ENCODE measurements at places on chromosomes 7 and 10. TPM values are rescaled to one million over a fixed set of nuclear protein-coding genes. Genes with fewer than 3 reads are reported as not detected.
A peak's percentile ranks its signal among the peaks of the same experiment; 100 is the strongest.

MRC1 gene
- polyA plus RNA-seq = 18.0 TPM

CFAP58 gene
- 0.79 TPM for polyA plus RNA-seq

SRRM3 gene
- polyA plus RNA-seq = 0.23 TPM

DPYSL4 gene
- polyA plus RNA-seq = not detected

PNLIPRP3 gene
- polyA plus RNA-seq = not detected

CNPY4 gene
- 50.9 TPM for polyA plus RNA-seq

SPDYE2 gene
- polyA plus RNA-seq = 4.3 TPM

HOXA4 gene
- polyA plus RNA-seq = not detected

ALOX5 gene
- 9.9 TPM for polyA plus RNA-seq

GRCh38 chr7:28879105-28879504, 79.0 kb downstream of the TRIL start:
- no peak for DNase-seq

GRCh38 chr10:77640167-77640566, 2.6 kb upstream of the KCNMA1 start:
- DNase-seq = no peak

GRCh38 chr7:47587976-47588375, 6.1 kb upstream of the TNS3 start:
- DNase-seq = no peak

DNA sequence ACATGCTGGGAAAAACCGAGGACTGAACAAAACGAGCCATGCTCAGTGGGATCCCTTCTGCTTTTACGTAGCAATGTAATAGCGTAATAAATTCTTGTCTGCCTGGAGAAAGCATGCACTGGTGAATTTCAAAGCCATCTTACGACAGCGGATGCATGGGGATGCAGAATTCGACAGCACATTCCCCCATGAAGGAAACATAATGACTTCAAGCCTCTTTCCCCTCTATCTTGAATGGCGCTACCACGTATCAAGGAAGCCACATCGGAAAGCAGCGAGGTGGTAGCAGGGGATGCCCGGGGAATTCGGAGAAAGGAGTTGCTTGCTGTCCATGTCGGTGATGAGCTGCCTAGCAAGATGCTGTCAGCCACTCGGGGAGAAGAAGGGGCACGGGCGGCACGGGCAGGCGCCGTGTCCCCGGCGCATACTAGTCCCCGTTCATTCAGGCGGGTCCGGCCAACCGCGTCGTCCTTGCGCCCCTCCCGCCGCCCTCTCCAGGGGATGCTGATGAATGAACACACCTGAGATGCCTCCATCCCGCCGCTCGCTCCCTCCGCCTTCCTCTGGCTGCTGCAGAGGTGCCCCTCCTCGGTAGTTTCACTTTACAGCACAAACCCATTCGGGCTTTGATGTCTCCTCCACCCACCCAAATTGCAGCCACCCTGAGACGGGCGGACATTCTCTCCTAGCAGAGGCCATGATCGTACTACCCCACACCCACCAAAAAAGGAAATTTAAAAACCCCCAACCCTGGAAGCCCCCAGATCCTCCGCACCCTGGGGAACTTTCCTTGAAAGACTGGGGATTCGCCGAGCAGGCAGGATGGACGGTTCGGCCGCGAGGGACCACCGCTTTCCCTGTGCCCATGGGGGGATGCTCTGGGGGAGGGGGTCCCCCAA, 644 bp downstream of the SORBS1 start:
- DNase-seq = peak; percentile 43

GRCh38 chr7:85000735-85001350, 186.0 kb downstream of the SEMA3D start:
- DNase-seq = peak; percentile 37

DNA sequence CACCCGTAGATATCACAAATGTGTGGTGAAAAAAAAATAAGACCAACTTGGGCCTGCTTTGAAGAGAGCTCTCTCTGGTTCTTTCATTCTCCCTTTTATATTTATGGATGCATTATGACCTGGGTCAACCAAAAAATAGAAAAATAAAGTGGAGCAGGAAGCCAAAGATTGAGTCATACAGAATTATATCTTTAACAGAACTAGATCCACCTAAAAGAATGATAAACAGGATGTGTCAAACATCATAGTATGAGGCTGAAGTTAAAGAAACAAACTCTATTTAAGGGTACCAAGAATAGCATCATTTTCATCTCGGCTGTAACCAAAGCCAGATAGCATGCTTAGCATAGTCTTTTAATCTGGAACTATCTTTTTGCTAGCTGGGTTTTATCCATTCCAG, 28.8 kb upstream of the NMT2 start:
- DNase-seq = no peak

DNA sequence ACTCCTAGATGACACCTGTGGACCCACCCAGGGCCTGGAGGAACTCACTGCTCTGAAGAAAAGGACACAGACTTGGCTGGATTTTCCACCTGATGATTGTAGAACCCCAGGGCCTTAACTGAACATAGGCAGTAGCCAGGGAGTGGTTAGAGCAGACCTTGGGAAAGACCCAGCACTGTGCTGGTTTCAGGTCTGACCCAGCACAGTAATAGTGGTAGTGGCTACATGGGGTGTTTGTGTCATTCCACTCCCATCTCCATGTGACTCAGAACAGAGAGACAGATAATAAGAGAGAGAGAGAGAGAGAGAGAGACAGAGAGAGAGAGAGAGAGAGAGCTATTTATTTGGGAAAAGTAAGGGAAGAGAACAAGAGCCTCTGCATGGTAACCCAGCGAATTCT, 239.1 kb upstream of the MEOX2 start:
- no peak for DNase-seq

DNA sequence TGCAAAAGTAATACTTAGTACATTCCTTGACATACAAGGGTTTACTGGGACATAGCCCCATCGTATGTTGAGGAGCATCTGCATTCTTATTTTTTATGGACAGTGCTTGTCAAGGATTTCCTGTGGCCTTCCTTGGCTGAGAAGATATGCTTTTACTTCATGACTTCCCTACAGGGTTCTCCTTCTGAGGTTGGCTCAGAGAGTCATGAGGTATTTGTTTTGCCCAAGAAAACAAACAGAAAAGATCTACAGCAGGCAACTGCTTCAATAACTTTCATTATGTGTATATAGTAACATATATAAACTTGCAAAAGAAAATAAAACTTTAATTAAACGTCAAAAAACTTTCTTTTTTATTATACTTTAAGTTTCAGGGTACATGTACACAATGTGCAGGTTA, 577.2 kb upstream of the SEMA3D start:
- no peak for DNase-seq

DNA sequence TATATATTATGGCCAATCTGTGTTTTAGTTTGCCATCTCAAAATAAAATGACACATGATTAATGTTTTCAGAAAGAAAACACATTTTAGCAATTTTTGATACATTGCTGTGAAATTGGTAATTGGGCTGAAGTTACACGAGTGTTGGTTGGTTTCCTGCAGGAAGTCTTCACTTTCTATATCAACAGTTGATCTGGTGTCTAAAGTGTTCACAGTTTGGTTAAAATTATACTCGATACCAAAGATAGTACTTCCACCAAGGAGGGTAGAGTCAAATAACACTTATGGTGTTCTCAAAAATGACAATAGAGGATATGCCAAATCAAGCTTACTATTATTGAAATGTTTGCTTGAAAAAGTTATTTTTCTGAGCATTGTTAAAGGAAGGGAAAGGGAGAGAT, 120.3 kb upstream of the GLCCI1 start:
- DNase-seq = no peak

DNA sequence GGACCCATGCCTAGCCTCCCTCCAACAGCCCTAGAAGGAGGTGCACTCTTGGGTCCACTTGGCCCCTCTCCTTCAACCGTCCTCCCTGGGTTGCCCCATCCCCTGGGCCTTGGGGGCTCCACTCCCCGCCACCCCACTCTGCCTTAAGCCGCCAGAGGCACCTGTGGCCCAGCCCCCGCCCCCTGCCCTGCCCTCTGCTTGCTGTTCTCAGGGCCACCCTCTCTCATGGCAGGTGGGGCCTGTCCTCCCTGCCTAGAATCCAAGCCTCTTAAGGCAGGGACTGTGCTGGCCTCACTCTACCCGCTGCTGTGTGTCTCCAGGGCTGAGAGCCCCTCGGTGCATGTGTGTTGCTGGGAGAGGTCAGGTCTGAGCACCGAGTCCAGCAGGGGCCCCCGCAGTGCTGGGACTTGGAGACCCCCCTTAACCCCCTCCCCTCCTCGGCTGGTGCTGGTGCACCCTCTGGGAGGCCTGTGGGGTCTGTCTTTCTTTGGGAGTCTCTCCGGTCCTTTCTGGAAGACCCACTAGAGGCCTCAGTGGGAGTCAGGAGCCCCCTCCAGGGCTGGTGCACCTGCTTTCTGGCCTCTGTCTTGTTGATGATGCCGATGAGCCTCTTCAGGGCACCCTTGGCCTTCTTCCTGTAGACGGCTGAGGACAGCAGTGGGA, 43.8 kb downstream of the CFAP46 start:
- DNase-seq = no peak

GRCh38 chr7:19574131-19574530, 134.7 kb downstream of the POLR1F start:
- DNase-seq = no peak

DNA sequence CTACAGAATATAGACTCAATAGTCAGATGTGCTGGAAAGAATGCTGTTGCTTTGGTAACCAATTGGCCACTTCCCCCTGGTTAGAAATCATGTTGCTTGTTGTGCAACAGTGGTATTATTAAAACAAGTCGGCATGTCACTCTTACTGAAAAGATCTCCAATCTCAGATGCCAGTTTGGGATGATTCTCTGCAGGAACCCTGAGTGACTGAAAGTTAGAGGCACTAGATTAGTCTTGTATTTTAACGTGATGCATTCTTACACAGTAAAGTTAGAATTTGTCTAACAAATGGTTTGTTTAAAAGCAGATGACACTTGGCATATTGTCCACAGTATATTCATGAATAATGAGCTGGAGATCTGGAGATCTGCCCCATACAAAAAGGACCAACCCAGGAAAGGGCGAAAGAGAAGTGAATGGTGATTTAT, 287.6 kb downstream of the TWIST1 start:
- DNase-seq = peak; percentile 83

- DNase-seq = no peak
Measured at GRCh38 chr7:7395785-7396184, 139.9 kb downstream of the COL28A1 start.

- no peak for DNase-seq
Measured at GRCh38 chr10:6140141-6140841, 51.5 kb downstream of the RBM17 start.

- peak; percentile 77 for DNase-seq
Measured at GRCh38 chr7:34064519-34065158, 159.3 kb downstream of the BMPER start.

All from muscle of arm (tissue), 14 donors.